ENCODE measurements at places on chromosomes 11 and 22. TPM values are rescaled to one million over a fixed set of nuclear protein-coding genes. Genes with fewer than 3 reads are reported as not detected.

Gene TRIM29
- not detected for total RNA-seq

Gene C1QTNF5
- total RNA-seq = 22.6 TPM

Gene FAM180B
- total RNA-seq = not detected

Gene GGTLC2
- not detected for total RNA-seq

All from aortic smooth muscle cell (primary cell).